Vagina (tissue), 2 donors: ENCODE measurements at places on chromosomes 2 and 18. TPM values are rescaled to one million over a fixed set of nuclear protein-coding genes. Genes with fewer than 3 reads are reported as not detected.
A peak's percentile ranks its signal among the peaks of the same experiment; 100 is the strongest.

TMEM178A gene
- total RNA-seq: 2.0 TPM

C2orf78 gene
- total RNA-seq: not detected

XIRP2 gene
- total RNA-seq: not detected

RAB10 gene
- total RNA-seq: 135 TPM

DSC3 gene
- 176 TPM for total RNA-seq

FKBP1B gene
- total RNA-seq: 14.2 TPM

ARHGAP28 gene
- total RNA-seq: 7.6 TPM

TSPYL6 gene
- total RNA-seq: not detected

MRPL19 gene
- total RNA-seq: 34.1 TPM

TTC27 gene
- 12.5 TPM for total RNA-seq

IL36RN gene
- 0.25 TPM for total RNA-seq

UGT1A3 gene
- total RNA-seq: not detected

GRCh38 chr18:34632321-34632720 lies 77.8 kb upstream of the DTNA start:
- no peak overlapping the region for H3K27ac ChIP-seq
- no peaks in the 10 kb centered on the region for H3K36me3 ChIP-seq
- H3K27me3 ChIP-seq: no peaks in the 10 kb centered on the region
- H3K4me1 ChIP-seq: no peaks in the 10 kb centered on the region
- no peak for DNase-seq

GRCh38 chr2:128628996-128629395 lies 310.3 kb upstream of the HS6ST1 start:
- peaks cover 3% of the 10 kb centered on the region for H3K4me1 ChIP-seq
- no peaks in the 10 kb centered on the region for H3K36me3 ChIP-seq
- H3K27ac ChIP-seq: no peak overlapping the region
- no peaks in the 10 kb centered on the region for H3K27me3 ChIP-seq
- DNase-seq: no peak

GRCh38 chr2:211306929-211307328 lies 750.5 kb downstream of the CPS1 start:
- no peaks in the 10 kb centered on the region for H3K4me1 ChIP-seq
- H3K27ac ChIP-seq: no peak overlapping the region
- H3K4me3 ChIP-seq: no peak overlapping the region
- no peaks in the 10 kb centered on the region for H3K36me3 ChIP-seq
- no peak for DNase-seq

DNA sequence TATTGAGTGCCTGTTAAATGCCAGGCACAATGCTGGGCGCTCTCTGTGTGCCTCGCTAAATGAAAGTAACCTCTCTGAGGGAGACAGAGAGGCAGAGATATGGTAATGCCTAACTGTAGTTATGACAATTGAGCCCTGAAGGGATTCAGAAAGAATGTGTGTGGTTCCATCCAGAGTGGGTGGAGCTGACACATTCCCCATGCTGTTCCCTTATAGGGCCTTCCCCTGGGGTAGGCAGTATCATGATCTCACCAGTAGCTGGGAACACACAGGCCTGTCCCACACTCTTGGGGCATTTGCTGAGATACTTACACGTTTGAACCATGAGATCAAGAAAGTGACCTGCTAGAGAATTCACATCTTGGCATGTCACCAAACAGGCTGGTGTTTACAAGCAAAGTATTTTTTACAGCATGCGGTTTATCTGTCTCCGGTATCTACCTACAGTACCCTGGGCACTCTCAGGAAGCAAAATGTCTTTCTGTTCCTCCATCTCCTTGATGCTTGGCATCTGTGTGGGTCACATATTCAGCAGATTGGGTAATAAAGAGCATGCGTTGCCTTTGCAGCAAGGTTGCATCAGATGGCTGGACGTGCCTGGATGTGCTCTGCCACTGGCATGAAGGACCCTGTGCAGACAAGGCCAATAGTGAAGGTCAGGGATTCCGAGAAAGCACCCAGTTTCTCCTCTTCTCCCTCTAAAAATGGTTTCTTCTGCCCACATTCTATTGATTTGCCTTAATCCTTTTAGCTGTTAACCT lies 9.4 kb downstream of the CTIF start:
- H3K27ac ChIP-seq: peak overlapping the region; percentile 20
- no peaks in the 10 kb centered on the region for H3K36me3 ChIP-seq

DNA sequence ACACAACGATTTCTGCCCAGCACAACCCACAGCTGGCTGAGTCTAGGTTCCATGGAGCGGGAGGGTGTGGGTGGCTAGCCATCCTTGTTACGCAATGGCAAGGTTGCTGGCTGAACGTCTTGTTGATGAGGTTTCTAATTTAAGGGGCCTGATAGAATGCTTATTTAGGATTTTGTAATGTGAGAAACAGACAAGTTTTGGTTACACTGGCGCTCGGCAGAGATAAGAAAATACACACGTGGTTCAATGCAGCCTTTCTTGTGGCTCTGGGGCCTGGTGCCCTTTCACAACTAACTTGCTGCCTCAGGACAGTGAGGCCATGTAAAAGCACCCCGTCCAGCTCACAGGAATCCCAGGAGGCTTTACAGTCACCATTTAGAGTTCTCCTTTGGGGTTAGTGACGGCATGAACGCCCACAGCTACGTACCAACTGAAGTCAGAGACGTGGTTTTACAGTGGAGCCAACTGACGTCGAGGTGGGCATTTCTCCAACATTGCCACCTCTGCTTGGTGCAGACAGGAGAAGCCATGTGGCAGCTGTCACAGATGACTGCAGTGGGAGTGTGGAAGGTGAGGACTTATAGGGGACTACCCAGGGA lies 29.7 kb upstream of the PIEZO2 start:
- no peaks in the 10 kb centered on the region for H3K4me1 ChIP-seq
- no peaks in the 10 kb centered on the region for H3K27me3 ChIP-seq
- H3K4me3 ChIP-seq: no peak overlapping the region

- H3K36me3 ChIP-seq: no peaks in the 10 kb centered on the region
- H3K27me3 ChIP-seq: no peaks in the 10 kb centered on the region
- H3K4me3 ChIP-seq: no peak overlapping the region
- H3K27ac ChIP-seq: no peak overlapping the region
- no peaks in the 10 kb centered on the region for H3K4me1 ChIP-seq
Measured at GRCh38 chr2:234165421-234165820, 114.9 kb downstream of the SPP2 start.

DNA sequence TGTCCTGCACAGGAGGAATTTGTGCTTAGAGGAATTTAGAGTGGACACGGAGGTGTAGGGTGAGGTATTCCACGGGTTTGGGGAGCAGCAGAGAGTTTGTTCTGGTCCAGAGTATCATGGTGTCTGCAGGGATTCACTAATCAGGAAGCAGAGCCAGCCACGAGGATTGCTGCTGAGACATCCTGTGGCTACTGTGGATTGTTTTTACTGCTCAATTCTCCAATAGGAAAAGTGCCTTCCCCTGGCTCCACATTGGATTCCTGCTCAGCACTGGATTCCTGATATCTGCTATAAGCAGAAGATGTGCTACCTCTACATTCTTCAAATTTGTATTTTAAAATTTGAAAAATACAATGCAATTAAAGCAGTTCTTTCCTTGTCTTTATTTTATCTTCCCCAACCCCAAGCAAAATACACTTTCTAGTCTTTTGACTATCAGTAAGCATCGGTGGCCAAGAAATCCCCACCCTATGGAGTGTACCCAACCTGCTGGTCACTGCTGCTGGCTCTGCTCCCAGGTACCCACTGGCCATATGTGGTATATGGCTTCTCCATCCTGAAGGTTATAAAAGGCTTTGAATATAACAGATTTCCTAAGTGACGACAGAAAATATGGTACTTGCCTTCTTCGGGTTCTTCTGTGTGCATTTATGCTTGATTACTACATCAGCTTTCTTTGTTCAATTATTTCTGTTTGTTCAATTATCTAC lies 1403.0 kb upstream of the NXPH2 start:
- no peak overlapping the region for H3K4me3 ChIP-seq
- H3K27ac ChIP-seq: no peak overlapping the region
- no peak for DNase-seq
- no peaks in the 10 kb centered on the region for H3K36me3 ChIP-seq

GRCh38 chr2:219629976-219630695 lies 2.7 kb downstream of the SLC4A3 start:
- H3K27me3 ChIP-seq: no peaks in the 10 kb centered on the region
- DNase-seq: no peak
- H3K4me1 ChIP-seq: peaks cover 12% of the 10 kb centered on the region
- H3K27ac ChIP-seq: no peak overlapping the region

DNA sequence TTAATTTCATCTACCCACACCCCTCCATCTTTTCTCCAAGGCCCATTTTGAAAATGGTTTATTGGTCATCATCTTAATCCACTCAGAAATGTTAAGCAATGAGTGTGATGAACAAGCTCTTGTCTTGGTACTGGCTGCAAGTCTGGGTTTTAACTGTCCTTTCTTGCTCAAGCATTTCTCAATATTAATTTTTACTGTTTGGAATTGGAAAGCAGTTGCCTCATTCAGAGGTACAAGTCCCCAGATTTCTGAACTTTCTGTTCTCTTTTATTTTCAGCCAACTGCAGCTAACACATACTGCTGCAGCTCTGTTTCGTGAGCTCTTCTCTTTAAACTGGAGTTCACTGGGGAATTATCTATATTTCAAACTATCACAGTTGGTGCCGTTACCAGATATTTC lies 99.4 kb upstream of the TEX51 start:
- no peaks in the 10 kb centered on the region for H3K27me3 ChIP-seq
- H3K4me1 ChIP-seq: no peaks in the 10 kb centered on the region
- no peaks in the 10 kb centered on the region for H3K36me3 ChIP-seq
- no peak overlapping the region for H3K4me3 ChIP-seq

- no peak overlapping the region for H3K4me3 ChIP-seq
- H3K27me3 ChIP-seq: no peaks in the 10 kb centered on the region
- H3K27ac ChIP-seq: no peak overlapping the region
- peaks cover 18% of the 10 kb centered on the region for H3K4me1 ChIP-seq
Measured at GRCh38 chr2:30300456-30301221, 69.3 kb downstream of the LBH start.

GRCh38 chr2:113192459-113193100 lies 18.8 kb downstream of the PSD4 start:
- H3K27ac ChIP-seq: no peak overlapping the region
- H3K36me3 ChIP-seq: no peaks in the 10 kb centered on the region
- H3K4me1 ChIP-seq: no peaks in the 10 kb centered on the region
- no peak for DNase-seq
- no peaks in the 10 kb centered on the region for H3K27me3 ChIP-seq

DNA sequence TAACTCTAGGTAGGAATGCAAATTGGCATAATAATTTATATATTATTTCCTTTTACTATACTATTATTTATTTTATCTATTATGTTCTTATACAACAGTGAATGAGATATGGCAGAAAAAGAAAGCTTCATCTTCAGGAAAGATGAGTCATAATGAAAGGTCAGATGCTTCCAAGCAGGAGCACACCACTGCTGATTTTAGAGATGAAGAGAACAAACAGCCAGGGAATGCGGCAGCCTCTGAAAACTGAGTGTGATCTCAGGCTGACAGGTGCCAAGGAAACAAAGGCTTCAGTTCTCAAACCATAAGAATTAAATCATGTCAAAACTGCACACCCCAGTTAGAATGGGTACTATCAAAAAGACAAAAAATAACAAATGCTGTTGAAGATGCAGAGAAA lies 149.0 kb downstream of the CCDC178 start:
- H3K27me3 ChIP-seq: no peaks in the 10 kb centered on the region
- H3K4me1 ChIP-seq: no peaks in the 10 kb centered on the region
- no peak for DNase-seq
- H3K27ac ChIP-seq: no peak overlapping the region

- no peak overlapping the region for H3K27ac ChIP-seq
- H3K4me1 ChIP-seq: peaks cover 33% of the 10 kb centered on the region
- no peaks in the 10 kb centered on the region for H3K27me3 ChIP-seq
- H3K4me3 ChIP-seq: no peak overlapping the region
- no peak for DNase-seq
- no peaks in the 10 kb centered on the region for H3K36me3 ChIP-seq
Measured at GRCh38 chr2:74532222-74532621, 2.5 kb downstream of the HTRA2 start.

- no peaks in the 10 kb centered on the region for H3K27me3 ChIP-seq
- H3K4me1 ChIP-seq: no peaks in the 10 kb centered on the region
- no peak overlapping the region for H3K27ac ChIP-seq
- DNase-seq: no peak
- H3K4me3 ChIP-seq: no peak overlapping the region
Measured at GRCh38 chr18:22185771-22186386, 16.5 kb downstream of the GATA6 start.

DNA sequence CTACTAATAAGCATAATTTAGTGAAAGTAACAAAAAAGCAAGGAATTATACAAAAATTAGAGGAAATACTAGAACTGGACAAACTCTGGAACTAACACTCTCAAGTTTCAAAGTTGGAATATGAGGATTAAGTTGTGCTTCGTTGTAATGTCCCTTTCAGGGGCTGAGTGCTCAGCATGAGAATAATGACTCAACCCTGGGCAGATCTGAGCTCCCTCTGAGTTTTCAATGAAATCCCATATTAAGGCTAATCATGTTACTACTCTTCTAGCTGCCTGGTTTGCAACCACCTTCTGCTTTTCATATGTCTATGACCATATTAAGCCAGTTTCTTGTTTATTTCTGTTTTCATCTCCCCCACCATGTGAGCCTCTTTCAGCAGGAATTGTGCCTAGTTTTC lies 274.9 kb upstream of the LRRTM4 start:
- H3K4me1 ChIP-seq: no peaks in the 10 kb centered on the region
- no peak for DNase-seq
- H3K27ac ChIP-seq: no peak overlapping the region
- no peak overlapping the region for H3K4me3 ChIP-seq

GRCh38 chr2:45935791-45936622 lies 284.5 kb downstream of the PRKCE start:
- no peak for DNase-seq
- H3K4me1 ChIP-seq: peaks cover 35% of the 10 kb centered on the region
- no peaks in the 10 kb centered on the region for H3K27me3 ChIP-seq

- H3K36me3 ChIP-seq: no peaks in the 10 kb centered on the region
- H3K27me3 ChIP-seq: no peaks in the 10 kb centered on the region
- no peak overlapping the region for H3K27ac ChIP-seq
- no peak overlapping the region for H3K4me3 ChIP-seq
Measured at GRCh38 chr2:208698114-208698513, 291.5 kb downstream of the PTH2R start.

- H3K4me3 ChIP-seq: no peak overlapping the region
- peaks cover 4% of the 10 kb centered on the region for H3K4me1 ChIP-seq
- H3K27ac ChIP-seq: no peak overlapping the region
- no peaks in the 10 kb centered on the region for H3K36me3 ChIP-seq
- DNase-seq: no peak
- no peaks in the 10 kb centered on the region for H3K27me3 ChIP-seq
Measured at GRCh38 chr18:11859903-11860407, 8.7 kb downstream of the CHMP1B start.

GRCh38 chr2:132404056-132404455 lies 12.5 kb upstream of the GPR39 start:
- H3K4me3 ChIP-seq: no peak overlapping the region
- H3K36me3 ChIP-seq: no peaks in the 10 kb centered on the region
- no peaks in the 10 kb centered on the region for H3K4me1 ChIP-seq

DNA sequence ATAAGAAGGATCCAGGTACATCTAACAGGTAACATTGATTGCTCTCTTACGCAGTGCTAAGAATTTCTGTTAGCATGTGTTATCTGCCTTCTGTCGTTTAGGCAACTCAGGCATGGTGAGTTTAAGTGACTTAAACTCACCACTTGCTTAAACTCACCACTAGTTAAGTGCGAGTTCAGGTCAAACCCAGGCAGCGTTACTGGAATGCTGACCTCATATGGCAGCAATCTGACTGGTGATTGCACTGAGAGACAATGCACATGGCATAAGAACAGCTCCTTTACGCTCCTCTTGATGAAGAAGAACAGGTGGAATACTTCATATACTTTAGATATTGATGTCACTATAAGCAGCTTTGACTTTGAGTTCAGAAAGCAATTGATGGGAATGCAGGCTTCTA lies 954.1 kb downstream of the SOCS6 start:
- no peaks in the 10 kb centered on the region for H3K4me1 ChIP-seq
- no peaks in the 10 kb centered on the region for H3K27me3 ChIP-seq
- no peak overlapping the region for H3K27ac ChIP-seq
- no peak overlapping the region for H3K4me3 ChIP-seq
- DNase-seq: no peak
- no peaks in the 10 kb centered on the region for H3K36me3 ChIP-seq
